ENCODE measurements at places on chromosomes 7 and 10.

DNA sequence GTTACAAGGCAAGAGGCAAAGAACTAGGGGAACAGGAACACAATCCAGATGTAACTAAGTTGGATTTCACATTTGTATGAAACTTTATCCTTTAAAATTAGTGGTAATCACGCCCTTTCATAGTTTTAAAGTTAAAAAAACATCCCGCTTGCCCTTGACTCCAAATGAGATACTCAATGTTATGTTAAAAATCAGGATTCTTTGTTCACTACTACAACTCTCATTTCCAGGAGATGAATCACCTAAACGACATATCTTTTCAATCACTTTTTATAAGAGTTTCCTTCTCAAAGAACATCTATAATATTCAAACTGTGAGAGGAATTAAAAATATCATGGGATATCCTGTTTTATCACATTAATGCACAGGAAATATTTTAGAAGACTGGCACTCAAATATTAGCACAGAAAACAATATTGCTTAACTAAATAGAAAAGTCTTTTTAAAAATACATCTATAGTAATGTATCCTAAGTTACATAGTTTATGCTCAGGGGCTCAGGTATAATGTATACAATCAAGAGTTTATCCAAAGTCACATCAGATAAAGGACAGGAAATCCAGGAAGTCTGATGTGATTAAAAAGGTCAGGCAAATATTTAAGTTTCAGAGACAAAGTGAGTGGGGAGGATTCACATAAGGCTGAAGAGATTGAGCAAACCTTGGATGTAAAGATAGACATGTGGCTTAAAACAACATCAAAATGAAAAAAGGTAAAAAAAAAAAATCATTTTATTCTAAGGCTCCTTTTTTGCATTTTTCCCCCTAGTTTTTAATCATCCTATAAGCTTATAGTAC is 41.9 kb downstream of the CADPS2 start:
- DNase-seq: no peak

- peak; percentile 31 for DNase-seq
Measured at GRCh38 chr7:70695795-70696083, 436.2 kb upstream of the GALNT17 start.

DNA sequence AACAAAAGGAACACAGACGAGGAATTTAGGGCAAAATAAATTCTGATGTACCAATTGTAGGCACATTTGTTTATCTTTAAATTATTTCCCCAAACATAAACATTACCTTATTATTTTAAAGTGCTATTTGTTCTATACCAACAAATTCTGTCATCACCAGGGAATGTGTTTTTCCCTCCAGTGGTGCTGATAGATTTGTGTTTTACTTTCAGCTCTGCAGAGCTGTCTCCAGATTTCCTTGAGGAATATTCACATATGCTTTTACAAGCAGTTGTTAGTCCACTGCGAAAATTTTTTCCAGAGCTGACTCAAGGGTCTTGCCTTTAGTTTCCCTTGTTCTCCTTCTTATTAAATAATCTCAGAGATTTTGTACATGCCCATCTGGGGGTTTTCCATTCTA is 362.8 kb downstream of the PHF14 start:
- no peak for DNase-seq

DNA sequence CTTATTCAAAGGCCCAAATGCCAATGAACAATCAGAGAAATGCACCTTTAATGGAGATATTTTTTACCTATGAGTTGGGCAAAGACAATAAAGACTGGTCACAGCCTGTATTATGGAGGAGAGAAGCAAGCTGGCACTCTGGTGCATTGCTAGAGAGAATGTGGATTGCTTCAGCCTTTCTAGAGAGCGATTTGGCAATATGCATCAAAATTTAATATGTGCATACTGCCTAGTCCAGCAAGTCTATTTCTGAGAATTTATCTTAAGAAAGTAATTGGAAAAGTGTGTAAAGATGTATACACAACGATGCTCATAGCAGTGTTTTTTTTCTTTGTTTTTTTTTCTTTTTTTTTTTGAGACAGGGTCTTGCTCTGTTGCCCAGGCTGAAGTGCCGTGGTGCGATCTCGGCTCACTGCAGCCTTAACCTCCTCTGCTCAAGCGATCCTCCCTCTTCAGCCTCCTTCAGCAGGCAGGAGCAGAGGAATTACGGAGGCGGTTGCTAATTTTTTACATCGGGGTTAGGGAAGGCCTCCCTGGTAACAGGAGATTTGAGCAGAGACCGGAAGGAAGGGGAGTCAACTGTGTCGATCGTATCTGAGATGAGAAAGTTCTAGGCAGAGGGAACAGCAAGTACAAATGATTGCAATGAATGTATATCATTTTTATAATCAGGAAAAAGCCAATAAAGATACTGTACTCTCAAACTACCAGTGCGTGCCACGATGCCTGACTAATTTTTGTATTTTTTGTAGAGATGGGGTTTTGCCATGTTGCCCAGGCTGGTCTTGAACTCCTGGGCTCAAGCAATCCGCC is 16.4 kb downstream of the KIAA1549 start:
- no peak for DNase-seq

DNA sequence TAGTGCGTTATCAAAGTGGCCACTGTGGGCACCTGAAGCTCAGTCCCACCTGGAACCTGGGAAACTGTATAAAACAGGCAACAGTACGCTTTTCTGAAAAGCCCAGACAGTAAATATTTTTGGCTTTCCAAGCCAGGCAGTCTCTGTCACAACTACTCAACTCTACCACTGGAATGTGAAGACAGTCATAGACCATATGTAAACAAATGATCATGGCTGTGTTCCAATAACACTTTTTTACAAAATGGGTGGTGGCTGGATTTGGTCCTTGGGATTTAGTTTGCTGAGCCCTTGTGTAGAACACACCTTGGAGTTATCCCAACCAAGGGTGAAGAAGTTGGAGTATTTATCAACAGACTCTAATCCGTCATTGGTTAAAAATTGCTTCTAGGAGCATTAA is 259.9 kb downstream of the SKIDA1 start:
- DNase-seq: peak; percentile 29

Measured in LHCN-M2 (cell line).